ENCODE measurements at places on chromosomes 12 and 14. TPM values are rescaled to one million over a fixed set of nuclear protein-coding genes. Genes with fewer than 3 reads are reported as not detected.

- peak; percentile 54 for DNase-seq
These were observed 65.9 kb downstream of the PTPRQ start for GRCh38 chr12:80509781-80510556.

DNA sequence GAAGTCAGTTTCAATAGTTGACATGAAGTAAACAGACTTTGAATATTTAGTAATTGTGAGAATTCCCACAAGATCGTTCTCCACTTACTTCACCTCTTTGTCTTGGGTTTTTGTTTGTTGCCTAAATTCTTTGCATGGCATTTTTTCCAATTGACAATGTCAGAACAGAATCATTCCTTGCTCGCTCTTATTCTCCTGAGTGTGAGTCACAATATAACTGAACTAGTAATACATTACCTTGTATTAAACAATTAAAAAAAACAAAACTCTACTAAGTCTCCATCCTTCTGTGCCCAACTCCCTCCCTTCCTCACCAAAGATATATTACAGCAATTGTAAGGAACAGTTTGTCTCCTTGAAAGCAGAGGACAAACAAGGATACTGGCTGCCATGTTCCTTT, 638.8 kb upstream of the NOVA1 start:
- no peak for DNase-seq

The TSPAN11 gene
- total RNA-seq: under 0.01 TPM

The SNRNP35 gene
- 28.6 TPM for total RNA-seq

The RNU4-1 gene
- under 0.01 TPM for total RNA-seq
